ENCODE measurements at places on chromosomes 12 and 14.

GRCh38 chr12:43882578-43883178 is 46.8 kb downstream of the TMEM117 start:
- peak; percentile 54 for DNase-seq

DNA sequence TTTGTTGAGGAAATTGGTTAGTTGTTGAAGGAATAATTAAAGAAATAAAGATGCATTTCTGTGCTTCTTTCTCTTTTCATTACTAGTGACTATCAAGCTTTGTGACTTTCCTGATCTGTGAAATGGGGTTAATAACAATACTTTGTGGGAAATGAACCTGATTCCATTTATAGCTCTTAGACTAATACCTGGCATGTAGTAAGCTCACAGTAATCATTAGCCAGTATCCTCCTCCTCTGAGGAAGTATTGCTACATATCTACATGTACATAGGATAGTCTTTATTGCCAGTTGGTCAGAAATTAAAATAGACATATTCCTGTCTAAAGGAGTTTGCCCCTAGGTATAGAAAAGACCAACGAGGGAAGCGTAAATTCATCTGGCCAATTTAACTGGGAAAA is 1.8 kb upstream of the CCDC198 start:
- no peak for DNase-seq

DNA sequence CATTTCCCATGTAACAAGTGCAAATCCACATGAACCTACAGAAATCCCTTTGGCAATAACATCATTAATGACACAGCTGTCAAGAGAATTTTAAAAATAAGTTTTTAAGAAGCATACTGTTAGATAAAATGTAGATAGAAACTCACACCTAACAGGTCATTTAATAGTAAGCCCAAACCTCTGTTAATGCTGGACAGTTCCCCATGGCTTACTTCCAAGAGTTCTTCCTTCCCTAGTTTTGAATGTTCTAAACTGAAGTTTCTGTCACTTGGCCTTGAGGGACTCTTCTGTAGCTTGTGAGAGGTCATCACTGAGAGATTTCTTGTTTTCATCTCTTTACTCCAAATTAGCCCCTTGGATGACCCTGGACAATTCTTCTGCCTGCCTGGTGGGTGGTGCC is 22.7 kb downstream of the OTX2 start:
- no peak for DNase-seq

DNA sequence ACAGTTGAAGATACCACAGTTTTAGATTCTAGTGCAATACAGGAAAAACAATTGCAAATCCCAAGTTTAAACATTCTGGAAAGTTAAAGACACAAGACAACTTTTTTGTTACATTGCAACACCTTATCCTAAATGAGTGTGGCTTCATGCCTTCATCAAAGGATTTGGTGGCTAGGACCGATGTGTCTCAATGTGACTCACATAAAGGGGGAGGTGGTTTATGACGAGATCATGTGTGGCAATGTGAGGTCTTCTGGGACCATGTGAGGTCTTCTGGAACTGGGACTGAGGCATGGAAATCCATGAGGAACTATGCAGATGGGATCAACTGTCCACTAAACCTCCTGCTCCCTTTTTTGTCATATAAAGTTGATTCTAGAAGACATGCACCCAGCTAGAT is 166.2 kb downstream of the PAX9 start:
- DNase-seq: no peak
